Parietal lobe (tissue), 2 donors: ENCODE measurements at places on chromosomes 6 and 20. TPM values are rescaled to one million over a fixed set of nuclear protein-coding genes. Genes with fewer than 3 reads are reported as not detected.

The SPEF1 gene
- 0.31 TPM for total RNA-seq

The MYLK4 gene
- under 0.01 TPM for total RNA-seq

The MCHR2 gene
- total RNA-seq = 8.5 TPM

The PTP4A1 gene
- 87.6 TPM for total RNA-seq

The IYD gene
- not detected for total RNA-seq

The DST gene
- 609 TPM for total RNA-seq

The MAFB gene
- total RNA-seq = 9.4 TPM

The FBXO30 gene
- 82.6 TPM for total RNA-seq

The CITED2 gene
- 31.3 TPM for total RNA-seq

The CFAP206 gene
- 3.1 TPM for total RNA-seq

The MAP7 gene
- total RNA-seq = 9.4 TPM

The RAB32 gene
- total RNA-seq = 2.8 TPM

The CD40 gene
- 0.31 TPM for total RNA-seq

The MAPK14 gene
- 102 TPM for total RNA-seq

The HLA-DOA gene
- total RNA-seq = 0.31 TPM

The SEC23B gene
- total RNA-seq = 53.8 TPM

The TRIM26 gene
- 16.3 TPM for total RNA-seq

The PLAGL2 gene
- 2.8 TPM for total RNA-seq

The ENPP1 gene
- total RNA-seq = 1.6 TPM

The CNBD2 gene
- total RNA-seq = 4.1 TPM

The KIAA1755 gene
- total RNA-seq = 2.8 TPM

The RSPO3 gene
- total RNA-seq = 23.5 TPM

The KCNG1 gene
- total RNA-seq = 27.5 TPM

The HLA-A gene
- total RNA-seq = 48.5 TPM

The SSTR4 gene
- not detected for total RNA-seq
